ENCODE measurements at places on chromosomes 3 and 15. TPM values are rescaled to one million over a fixed set of nuclear protein-coding genes. Genes with fewer than 3 reads are reported as not detected.

DNA sequence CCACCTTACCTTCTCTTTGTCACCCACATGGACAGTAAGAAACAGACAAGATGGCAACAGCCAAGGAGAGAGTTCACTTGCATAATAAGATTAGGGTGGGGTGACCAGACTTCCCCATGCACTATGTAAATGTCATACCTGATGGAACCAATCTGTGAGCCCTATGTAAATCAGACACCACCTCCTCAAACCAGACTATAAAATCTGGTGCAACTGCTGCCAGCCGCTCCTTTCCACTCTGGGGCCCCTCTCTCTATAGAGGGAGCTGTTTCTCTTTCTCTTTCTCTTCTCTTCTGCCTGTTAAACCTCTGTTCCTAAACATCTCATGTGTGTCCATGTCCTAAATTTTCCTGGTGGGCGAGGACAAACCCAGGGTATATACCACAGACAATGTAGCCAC lies 405.5 kb upstream of the CNTN4 start:
- no peak for DNase-seq

GRCh38 chr3:48470286-48470685 lies 23.7 kb downstream of the ATRIP start:
- DNase-seq: no peak

ROPN1B gene
- total RNA-seq: not detected

- DNase-seq: peak; percentile 70
Observed at GRCh38 chr3:11096266-11097139, 57.8 kb upstream of the HRH1 start.

Data from natural killer cell treated with Interleukin-12 subunit alpha and Interleukin-12 subunit beta and Interleukin-15 and Interleukin-18, amount 100 ng/mL, for 72 hours (primary cell).